Motor neuron (in vitro differentiated cells): ENCODE measurements at places on chromosomes 2 and 18. TPM values are rescaled to one million over a fixed set of nuclear protein-coding genes. Genes with fewer than 3 reads are reported as not detected.
A peak's percentile ranks its signal among the peaks of the same experiment; 100 is the strongest.

- no peak for ATAC-seq
Observed at GRCh38 chr2:129281791-129282530, 697.5 kb upstream of the RAB6C start.

NAT8 gene
- total RNA-seq: 0.45 and 0.85 TPM in 2 replicates

- no peak for ATAC-seq
Observed at GRCh38 chr2:171187177-171187576, 26.5 kb upstream of the TLK1 start.

FAHD2B gene
- total RNA-seq: 22.5 and 22.7 TPM in 2 replicates

FAM237A gene
- total RNA-seq: not detected in 2 replicates

GRCh38 chr2:158478237-158478636, 21.5 kb downstream of the PKP4 start:
- no peak for ATAC-seq

- no peak for ATAC-seq
Observed at GRCh38 chr18:55479656-55480420, 108.2 kb downstream of the TCF4 start.

DNA sequence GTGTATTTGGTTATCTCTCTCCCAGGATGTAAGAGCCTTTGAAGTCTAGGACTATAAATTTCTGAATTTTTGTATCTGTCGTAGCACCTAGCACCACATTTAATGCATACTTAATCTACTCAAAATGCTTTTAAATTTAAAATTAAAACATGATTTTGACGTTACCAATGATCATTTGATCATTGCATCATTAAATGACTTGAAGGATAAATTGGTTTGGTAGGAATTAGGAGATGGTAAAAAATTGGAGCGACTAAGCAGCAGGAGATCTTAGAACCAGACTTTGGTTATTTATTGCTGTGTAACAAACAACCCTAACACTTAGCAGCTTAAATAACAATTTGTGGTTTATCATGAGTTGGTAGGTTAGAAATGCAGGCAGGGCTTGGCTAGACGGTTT, 84.9 kb downstream of the MYO3B start:
- no peak for ATAC-seq

LRP2 gene
- total RNA-seq: 6.5 and 7.7 TPM in 2 replicates

DNA sequence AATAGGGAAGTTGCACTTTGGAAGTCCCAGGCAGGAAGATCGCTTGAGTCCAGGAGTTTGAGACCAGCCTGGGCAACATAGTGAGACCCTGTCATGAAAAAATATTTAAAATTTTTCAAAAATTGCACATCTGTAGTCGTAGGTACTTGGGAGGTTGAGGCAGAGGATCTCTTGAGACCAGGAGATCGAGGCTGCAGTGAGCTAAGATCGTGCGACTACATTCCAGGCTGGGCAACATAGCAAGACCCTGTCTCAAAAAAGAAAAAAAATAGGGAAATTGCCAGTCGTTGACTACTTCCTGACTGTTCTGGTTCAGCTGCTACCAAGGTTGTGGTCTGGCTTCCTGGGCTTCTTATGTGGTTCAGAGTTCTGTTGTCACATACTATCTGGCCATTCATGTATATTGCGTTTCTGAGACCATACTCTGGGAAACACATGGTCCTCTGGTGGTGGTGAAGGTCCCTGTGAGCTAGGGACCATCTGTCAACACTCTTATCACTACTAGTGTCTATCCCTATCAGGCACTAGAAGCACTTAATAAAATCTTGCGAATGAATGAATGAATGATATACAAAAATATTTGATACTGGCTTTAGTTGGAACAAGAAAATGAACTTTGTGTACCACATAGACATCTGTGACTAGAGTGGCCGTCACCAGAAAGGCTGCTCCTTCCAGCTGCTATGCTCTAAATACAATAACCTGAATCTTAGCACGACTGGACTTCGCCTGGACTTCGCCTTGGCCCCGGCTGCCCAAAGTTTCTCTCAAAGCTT, 861 bp upstream of the KLHL23 start:
- no peak for ATAC-seq

- peak; percentile 53 for ATAC-seq
Observed at GRCh38 chr2:191756761-191757160, 78.8 kb downstream of the NABP1 start.

- ATAC-seq: no peak
Observed at GRCh38 chr18:70523035-70523791, 234.4 kb downstream of the SOCS6 start.

GRCh38 chr2:74694281-74694680, 40.2 kb downstream of the SEMA4F start:
- ATAC-seq: no peak

DNA sequence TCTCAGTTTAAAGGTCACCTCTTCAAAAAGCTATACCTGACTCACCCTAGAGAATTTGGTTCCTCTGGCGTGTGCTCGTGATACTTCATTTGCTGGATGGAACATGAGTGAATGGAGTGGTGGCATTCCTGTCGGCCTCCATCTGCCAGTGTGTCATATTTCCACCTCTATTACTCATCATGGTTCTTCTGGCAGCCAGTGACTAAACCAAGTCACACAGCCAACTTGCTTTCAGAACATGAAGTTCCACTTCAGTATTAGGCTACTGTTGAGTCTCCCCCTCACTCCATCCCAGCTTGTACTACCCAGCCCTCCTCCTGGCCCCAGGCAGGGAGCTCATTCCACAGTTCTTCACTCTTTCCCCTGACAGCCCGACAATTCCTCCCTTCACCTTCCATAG, 169.8 kb downstream of the MREG start:
- ATAC-seq: no peak

CDH19 gene
- 0.17 and 0.32 TPM in 2 replicates for total RNA-seq

DNA sequence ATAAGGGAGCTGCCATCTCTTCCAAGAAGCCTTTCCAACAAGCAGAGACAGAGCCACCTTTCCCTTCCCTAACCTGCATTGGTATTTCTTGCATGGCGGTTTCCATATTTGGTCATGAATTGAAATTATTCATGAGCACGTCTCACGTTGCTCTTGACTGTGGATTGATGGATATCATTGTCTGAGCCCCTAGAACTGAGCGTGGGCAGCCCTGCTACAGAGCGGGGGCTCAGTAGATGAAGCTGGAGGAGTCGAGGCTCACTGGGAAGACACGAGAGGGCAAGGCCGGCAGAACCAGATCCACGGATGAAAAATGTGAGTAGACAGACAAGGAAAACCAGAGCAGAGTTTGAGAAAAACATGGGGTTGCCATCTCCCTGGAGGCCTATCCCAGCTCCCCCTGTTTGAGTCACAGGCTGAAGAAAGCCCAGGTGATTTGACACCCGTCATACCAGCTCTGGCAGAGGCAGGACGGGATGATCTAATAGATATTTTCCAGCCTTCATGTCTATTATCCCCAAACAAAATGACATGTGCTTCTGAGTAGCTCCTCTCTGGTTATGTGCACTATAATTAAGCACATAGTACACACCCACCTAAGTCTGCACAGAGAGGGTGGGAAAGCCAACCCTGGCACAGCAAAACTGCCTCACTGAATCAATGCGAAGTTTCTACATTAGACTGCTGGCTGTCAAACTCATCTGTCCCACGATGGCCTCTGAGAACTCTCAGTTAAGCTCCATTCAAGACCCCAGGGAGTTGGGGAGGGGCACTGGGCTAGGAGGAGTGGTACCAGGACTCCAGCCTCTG, 363.5 kb upstream of the KLHL29 start:
- no peak for ATAC-seq

DNA sequence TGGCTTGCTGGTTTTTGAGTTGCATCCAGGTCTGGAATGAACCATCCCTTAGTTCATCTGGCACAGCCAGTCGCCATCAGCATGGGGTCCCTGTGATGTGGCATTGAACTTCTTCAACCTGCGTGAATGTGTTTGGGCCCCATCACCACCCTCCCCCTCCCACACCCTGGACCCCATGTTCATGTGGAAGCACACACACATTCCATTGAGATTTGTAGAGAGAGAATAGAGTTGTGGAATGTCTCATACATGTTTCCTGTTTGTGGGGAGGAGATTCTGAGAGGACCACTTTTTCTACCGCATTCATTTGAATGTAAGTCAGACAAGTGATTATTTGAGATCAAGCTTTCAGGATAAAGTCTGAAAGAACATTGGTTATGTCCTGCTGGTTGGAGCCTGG, 117.6 kb upstream of the EML6 start:
- ATAC-seq: no peak

DNA sequence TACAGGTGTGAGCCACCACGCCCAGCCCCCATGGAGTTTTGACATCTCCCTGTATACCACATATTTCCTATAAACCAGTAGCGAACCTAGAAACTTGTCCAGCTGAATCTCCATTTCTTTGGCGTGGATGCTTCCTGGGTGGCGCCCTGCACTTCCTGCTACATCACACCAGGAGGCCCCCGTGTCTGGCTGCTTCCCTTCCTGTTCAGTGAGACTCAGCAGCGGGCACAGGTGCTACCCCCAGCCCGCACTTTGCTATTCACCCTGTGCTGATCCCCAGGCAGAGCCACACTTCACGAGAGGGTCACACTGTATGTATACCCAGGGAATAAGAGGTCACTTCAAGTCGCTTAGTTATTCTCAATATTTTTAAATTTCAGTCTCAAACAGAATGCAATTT, 35.0 kb downstream of the CYP27C1 start:
- ATAC-seq: no peak

DNA sequence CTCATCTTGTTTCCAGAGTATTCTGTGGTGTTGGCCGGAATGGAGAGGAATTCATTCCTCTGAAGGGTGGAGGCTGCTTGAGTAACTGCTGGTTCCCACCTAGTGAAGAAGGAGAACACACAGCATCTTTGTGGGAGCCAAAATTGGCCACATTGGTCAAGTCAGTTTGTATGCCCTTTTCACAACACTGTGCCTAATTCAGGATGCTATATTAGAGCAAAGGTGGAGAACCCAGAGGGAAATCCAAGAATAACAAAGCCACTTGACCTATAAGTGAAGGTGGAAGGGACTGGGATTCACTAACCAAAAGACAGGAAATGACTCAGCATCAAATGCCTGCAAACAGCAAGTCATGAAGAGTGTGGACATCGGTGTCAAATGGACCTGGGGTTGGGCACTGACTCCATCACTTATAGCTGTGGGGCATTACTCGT, 27.3 kb upstream of the MLPH start:
- ATAC-seq: peak; percentile 70

DNA sequence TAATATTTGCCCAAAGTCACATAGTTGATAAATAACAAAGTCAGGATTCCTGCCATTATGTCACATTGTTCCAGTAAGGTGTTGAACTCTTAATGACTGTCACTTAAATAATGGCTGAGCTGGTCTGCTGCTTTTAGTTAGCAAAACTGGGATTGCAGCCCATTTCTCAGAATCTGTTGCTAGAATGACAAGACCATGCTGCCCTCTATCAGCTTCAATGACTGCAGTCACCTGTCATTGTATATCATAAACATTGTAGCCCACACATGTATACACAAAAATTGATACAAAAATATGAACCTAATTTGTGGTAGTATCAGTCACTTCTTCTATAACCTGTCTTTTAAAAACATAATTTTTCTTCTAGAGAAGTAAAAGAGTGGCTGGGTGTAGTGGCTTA, 121.1 kb downstream of the FAM161A start:
- ATAC-seq: no peak

GRCh38 chr2:119249855-119250717, 26.5 kb downstream of the STEAP3 start:
- ATAC-seq: peak; percentile 11

DNA sequence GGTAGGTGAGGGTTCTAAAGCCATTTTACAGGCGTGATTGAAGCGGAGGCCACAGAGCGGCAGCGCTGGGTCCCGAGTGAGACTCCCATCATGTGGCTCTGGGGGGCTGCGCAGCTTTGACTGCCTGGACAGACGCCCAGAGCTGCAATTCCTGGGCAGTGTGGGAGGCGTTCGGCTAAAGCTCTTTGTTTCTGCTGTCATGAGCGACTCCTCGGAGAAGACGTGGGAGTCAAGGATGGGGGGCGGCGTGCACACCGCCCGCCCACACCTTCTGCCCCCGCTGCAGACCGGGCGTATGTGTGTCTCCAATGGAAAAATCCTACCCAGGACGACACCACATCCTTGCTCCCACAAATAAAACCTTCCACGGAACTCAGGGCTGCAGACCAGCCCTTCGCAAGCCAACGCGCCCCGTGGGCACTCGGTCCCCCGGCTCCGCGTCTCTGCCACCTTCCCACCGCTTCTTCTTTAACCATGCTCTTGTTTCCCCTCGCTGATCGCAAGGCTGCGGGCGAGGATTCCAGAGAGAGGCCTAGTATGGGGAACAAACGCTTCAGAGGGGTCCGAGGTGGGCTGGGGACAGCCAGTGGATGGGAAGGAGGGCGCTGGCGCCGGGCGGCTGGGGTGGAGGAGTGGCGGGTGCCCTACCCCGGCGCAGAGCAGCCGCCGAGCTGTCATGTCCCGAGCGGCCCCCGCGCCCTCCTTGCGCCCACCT, 680 bp upstream of the LBH start:
- ATAC-seq: no peak

- ATAC-seq: no peak
Observed at GRCh38 chr2:121089166-121089510, 195.9 kb downstream of the TFCP2L1 start.

CAPN13 gene
- 0.09 and 0.46 TPM in 2 replicates for total RNA-seq

PLEKHH2 gene
- total RNA-seq: 57.4 and 58.2 TPM in 2 replicates

DNA sequence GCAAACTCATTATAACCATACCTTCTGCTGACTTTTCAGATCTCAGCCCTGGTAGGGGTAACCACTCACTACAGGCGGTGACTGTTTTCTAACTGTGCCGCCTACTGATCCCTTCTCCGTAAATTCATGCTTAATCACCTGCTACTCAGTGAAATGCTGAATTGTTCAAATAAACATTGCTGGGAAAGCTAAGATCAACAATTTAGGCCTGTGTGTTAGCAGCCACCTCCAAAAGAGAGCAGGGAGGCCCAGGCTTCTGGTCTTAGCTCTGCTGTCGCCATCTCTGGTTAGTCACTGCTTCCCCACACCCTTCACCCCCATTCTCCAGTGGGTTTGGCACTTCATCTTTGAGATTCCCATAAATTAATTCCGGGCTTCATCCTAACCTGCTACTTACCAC, 21.8 kb upstream of the NT5C1B start:
- ATAC-seq: no peak

DNA sequence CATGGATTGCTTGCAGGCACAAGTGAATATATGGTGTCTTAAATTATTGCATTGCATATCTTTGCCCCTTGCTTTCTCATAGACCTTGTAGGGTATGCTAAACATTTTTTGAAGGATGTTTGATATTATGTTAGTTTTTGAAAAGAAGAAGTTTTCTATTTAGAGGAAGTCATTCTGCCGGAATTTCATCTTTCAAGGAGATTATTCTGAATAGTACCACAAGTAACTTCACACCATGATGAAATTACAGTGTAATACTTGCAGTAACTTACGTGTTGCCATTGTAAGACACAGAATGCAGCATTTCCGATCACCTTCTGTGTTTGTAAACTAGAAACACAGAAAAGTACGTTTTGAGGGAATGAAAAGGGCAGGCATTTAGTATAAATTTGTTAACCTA, 71.9 kb downstream of the ACVR2A start:
- no peak for ATAC-seq

SP140L gene
- total RNA-seq: 6.4 and 11.7 TPM in 2 replicates

TMEM131 gene
- total RNA-seq: 17.8 and 17.9 TPM in 2 replicates

ATP6V1C2 gene
- total RNA-seq: 0.41 and 2.7 TPM in 2 replicates
